ENCODE measurements at places on chromosomes 1 and 21.

GRCh38 chr1:59367301-59368007 is 70.6 kb downstream of the FGGY start:
- no peak for DNase-seq

DNA sequence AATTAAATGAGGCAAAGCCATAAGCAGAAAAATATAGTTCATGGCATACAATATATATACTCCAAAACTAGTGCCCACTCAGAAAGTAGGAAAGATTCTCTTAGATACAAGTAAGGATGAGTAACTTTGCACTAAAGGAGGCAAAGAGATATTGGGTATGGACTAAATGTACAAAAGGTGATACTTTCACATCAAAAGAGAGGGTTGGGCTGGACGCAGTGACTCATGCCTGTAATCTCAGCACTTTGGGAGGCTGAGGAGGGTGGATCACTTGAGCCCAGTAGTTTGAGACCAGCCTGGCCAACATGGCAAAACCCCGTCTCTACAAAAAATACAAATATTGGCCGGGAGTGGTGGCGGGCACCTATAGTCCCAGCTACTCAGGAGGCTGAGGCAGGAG is 6.7 kb downstream of the KYAT3 start:
- DNase-seq: no peak

- no peak for DNase-seq
Observed at GRCh38 chr1:9843576-9843945, 19.8 kb upstream of the CLSTN1 start.

DNA sequence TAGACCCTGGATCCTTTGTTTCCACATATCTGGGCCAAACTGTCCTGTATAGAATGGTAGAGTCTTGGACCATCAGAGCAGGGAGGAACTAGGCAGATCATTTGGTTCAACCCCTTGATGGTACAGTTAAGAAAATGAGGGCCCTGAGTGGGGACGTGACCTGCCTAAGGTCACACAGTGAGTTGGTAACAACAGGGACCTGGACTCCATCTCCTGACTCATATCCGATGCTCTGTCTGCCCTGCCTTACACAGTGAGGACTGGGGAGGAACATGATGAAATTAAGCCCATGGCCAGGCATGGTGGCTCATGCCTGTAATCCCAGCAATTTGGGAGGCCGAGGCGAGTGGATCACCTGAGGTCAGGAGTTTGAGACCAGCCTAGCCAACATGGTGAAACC is 440.2 kb downstream of the PTPRU start:
- DNase-seq: no peak

- no peak for DNase-seq
Observed at GRCh38 chr1:157652859-157653493, 47.6 kb downstream of the FCRL3 start.

DNA sequence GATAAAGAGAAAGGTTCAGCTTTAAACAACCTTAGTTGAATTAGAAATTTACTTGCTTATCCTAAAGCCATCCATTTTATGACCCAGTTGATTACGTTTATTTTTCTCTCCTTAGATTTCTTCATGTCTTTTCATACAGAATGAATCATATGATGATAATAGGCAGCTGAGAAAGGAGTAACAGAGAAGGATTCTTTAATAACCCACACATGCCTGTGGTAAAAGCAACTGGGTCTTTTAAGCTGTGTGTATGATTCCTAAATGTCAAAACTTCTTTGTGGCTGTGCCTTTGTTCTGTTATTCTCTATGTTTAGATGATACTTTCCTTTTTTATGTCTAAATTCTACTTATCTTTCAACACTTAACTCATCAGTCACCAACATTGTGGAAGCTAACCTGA is 626.5 kb downstream of the NCAM2 start:
- no peak for DNase-seq

DNA sequence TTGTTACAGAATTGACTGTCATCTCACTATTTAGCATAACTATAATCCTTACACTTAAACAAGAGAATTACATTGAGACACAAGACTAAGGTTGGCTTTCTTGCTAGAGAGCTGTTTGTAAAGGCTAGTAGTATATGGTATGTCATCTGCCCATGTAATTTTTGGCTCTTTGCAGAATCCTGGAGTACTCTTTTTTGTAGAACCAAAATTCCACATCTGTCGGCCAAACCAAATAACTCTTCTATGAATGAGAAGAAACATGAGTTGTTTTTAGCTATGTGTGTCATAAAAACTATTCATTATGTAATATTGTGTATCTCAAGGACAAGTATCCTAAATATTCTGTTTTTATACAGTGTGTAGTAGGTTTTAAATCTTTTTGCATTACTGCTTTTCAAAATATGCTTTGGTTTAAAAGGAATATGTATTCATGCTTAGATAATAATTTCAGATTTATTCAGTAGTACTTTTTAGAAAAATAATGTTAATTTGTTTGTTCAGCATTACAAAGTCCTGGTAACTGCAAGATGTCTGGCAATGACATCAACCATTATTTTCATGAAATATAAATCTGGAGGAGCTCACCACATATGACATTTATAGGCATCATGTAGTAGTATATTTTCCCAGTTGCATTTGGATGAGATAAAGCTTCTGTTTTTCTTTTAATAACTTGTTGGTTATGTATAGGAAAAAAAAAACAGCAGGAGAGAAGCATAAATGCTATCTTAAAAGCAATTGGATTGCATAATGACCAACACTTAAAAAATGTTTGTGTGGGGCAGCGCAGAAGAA is 159.8 kb downstream of the HS2ST1 start:
- no peak for DNase-seq

- DNase-seq: no peak
Observed at GRCh38 chr21:15722591-15723324, 7.0 kb upstream of the USP25 start.

- no peak for DNase-seq
Observed at GRCh38 chr1:156258859-156259258, 11.0 kb upstream of the PAQR6 start.

DNA sequence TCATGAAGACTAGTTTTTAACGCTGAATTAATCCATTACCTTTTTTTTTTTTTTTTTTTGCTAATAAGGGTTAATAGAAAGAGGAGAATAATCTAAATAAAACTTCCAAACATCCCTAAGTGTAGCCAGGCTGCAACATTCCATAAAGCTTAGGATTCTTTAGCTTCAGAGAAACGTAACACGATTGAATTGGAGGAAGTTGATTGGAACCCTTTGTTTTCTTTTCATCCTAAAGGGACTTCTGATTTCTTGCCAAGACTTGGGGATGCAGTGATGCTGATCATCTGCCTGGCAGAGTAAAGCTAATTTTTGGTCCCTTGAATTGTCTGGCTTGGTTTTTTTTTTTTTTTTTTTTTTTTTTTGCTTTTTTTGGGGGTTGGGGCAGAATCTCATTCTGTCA is 142.9 kb downstream of the VPS13D start:
- DNase-seq: no peak

- no peak for DNase-seq
Observed at GRCh38 chr1:43783671-43784205, 76.4 kb downstream of the ST3GAL3 start.

DNA sequence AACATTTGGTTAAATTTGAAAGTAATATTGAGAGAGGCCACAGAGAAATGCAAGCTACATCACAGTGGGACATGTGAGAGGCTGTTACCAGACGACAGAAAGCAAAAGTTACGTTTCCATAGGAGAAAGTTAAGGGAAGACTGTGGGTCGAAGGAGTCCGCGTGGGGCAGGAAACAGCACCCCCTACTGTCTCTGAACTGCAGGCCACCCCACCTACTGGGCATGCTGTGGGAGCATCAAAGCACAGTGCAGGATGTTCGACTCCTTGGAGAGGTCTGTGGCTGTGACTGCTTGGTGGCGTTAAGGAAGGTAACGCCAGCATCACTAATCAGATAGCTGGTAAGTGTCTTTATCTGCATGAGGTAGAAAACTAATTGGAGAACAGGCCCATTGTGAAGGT is 123.9 kb downstream of the PTBP2 start:
- DNase-seq: no peak

DNA sequence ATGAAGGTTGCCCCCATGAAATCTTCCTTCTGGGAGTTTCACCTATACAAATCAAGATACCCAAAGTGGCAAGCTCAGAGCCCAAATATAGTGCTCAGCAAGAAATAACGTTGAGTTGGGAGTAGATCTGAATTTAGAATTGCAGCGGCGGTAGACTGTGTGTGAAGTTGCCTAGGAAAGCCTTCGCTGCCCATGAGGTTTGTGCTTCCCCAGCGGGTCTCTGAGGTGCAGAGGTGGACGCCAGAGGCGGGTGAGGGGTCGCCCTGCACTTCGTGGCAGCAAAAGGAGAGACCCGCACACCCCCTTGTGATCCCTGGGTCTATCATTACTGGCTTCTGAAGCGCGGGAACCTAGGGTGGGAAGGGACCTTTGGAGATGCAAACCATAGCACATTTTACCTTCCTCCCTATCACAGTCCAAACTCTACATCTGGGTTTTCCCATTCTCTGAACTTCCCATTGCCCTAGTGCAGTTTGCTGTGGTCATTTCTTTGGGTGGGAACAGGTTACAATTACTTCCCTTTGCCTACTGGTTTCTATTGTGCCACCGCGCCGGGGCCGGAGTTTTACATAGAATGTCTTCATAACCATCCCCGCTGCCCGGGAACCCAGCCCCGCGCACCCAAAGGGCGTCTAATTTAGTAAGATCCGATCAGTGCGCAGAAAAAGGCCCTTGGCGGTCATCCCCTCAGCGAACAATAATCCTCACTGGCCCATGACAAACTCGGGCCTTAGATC is 5.2 kb downstream of the TBX15 start:
- no peak for DNase-seq

DNA sequence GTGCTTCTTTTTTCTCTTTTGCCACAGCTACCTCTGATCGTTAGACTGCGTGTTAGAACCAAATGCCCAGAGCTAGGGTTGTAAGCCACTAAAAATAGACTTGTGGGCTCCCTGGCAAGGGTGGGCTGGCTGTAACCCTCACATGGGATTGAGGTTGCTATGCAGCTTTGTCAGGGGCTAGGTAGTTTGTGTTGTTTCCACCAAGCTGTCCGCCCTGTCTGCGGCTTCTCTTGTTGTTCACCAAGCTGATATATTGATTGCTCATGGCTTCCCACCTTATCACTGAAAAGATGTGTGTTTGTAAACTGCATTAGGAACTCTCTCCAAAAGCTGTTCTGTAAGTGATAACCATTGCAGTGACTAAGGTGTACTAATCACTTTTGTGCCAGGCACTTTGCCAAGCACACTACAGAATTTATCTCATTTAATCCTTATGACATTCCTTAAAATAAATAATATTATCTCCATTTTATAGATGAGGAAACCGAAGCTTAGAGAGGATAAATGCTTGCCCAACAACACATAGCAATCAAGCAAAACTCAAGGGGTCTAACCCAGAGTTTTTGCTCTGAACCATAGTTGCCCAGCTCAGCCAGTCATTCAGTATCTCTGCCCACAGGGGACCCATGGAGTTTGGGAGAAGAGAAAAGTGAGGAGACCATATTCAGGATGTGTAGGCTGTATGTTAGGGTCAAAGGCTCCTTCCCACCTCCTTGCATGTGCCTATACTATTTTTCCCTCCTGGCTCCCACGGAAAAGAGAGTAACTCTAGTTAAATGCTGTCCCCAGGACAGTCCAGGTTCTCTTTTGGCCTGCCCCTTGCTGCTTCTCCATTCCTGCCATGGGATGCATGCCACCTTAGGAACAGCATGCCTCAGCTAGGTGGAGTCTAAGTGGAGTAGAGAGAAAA is 42.2 kb upstream of the TARBP1 start:
- no peak for DNase-seq
